ENCODE measurements at places on chromosomes 13 and 19. TPM values are rescaled to one million over a fixed set of nuclear protein-coding genes. Genes with fewer than 3 reads are reported as not detected.

GRCh38 chr19:6087074-6087571 lies 23.2 kb downstream of the RFX2 start:
- H3K36me3 ChIP-seq, result no peaks in the 10 kb centered on the region
- no peak overlapping the region for H3K4me3 ChIP-seq
- H3K4me1 ChIP-seq, result peaks cover 24% of the 10 kb centered on the region
- H3K27me3 ChIP-seq, result no peaks in the 10 kb centered on the region

DNA sequence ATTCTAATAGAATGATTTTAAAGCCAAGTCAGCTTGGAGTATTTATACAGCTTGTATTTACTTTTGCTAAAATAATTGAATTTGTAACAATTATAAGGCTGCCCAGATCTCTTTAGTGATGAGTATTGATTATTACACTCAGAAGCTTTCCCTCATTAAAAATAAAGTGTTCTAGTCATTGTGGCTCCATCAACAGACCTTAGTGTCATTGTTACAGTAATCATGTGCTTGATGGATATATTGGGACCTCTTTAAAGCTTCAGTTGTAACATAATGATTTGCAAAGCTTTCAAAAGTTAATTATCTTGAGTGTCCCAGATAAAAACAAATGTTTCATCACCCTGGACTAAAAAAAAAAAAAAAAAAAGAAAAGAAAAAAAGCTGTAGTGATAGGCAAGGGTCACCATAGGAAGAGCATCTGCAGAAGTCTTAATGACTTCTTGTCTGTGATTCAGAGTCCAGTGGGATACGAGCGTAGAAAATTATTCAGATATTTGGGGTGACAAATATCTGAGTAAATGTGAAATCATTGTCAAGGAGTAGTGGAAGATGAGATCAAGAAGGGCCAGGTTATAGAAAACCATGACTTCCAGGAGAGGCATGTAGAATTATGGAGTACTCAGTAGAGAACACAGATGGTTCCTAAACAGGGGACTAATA lies 369.6 kb downstream of the DCT start:
- DNase-seq, result no peak
- H3K27ac ChIP-seq, result no peak overlapping the region
- H3K36me3 ChIP-seq, result no peaks in the 10 kb centered on the region
- no peaks in the 10 kb centered on the region for H3K4me1 ChIP-seq
- no peak overlapping the region for H3K4me3 ChIP-seq
- no peaks in the 10 kb centered on the region for H3K27me3 ChIP-seq

DNA sequence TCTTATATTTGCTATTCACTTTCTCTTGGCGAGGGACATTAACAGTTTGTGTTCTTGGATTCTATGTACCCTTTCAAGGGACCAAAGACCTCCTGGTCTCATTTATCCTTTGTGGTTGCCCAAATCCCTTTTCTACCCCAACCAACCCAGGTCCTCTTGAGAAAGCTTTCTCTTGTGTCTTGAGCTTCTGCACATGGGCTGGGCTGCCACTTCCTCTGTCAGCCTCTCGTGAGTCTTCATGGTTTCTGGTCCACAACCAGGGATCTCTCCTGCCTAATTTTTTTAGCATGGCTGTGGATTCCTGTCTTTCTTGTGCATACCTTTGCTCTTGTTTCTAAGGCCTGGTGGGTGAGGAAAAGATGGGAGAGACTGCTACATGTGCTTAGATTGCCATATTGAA lies 14.9 kb downstream of the TIMM13 start:
- H3K4me1 ChIP-seq, result no peaks in the 10 kb centered on the region
- H3K27me3 ChIP-seq, result peaks cover 3% of the 10 kb centered on the region
- H3K27ac ChIP-seq, result no peak overlapping the region
- H3K4me3 ChIP-seq, result no peak overlapping the region

GRCh38 chr13:99875391-99875790 lies 96.2 kb downstream of the ZIC5 start:
- H3K4me3 ChIP-seq, result no peak overlapping the region
- DNase-seq, result no peak
- no peaks in the 10 kb centered on the region for H3K27me3 ChIP-seq
- no peaks in the 10 kb centered on the region for H3K4me1 ChIP-seq

- no peak overlapping the region for H3K4me3 ChIP-seq
- peaks cover 63% of the 10 kb centered on the region for H3K27me3 ChIP-seq
- DNase-seq, result peak; percentile 14
- no peak overlapping the region for H3K27ac ChIP-seq
Observed at GRCh38 chr19:46080561-46080960, 39.8 kb upstream of the IGFL4 start.

DNA sequence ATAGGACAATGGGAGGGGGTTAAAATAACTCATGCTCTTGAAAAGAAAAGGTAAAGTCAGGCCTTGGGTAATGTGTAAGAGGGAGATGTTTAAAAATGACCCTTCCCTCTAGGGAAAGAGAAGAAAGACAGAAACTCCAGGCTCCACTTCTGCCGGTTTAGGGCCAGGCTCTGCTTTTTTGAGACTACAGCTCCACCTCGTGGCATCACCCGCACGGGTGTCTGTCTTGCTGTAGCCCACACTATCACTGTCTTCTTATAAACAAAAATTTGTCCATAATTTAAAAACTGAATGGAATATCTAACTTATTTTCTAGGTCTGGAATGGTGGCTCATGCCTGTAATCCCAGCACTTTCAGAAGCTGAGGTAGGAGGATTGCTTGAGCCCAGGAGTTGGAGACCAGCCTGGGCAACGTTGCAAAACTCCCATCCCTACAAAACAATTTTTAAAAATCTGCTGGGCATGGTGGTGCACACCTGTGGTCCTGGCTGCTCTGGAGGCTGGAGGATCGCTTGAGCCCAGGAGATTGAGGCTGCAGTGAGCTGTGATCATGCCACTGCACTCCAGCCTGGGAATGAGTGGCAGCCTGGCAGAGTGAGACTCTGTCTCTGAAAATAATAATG lies 65.1 kb upstream of the GTF3A start:
- peaks cover 12% of the 10 kb centered on the region for H3K4me1 ChIP-seq
- peak; percentile 71 for DNase-seq
- H3K27me3 ChIP-seq, result peaks cover 11% of the 10 kb centered on the region
- no peak overlapping the region for H3K4me3 ChIP-seq
- no peak overlapping the region for H3K27ac ChIP-seq

DNA sequence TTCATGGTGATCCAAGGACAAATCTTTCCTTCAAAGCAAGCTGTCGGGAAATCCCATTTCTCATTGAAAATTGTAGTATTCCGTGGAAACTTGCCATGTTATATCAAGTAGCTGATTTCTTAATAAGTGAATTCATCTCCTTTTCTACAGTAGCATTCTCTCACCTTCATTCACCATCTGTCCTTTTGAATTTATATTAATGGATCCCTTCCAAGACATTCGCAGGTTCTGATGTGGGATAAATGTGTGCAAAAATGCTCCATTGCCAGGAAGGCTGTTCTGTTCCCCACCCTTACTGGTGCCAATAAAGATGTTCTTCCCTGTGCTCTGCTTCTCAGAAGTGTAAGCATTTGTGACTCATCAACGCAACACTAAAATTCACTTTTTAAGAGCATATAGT lies 36.2 kb downstream of the AMER2 start:
- peaks cover 5% of the 10 kb centered on the region for H3K27me3 ChIP-seq
- no peaks in the 10 kb centered on the region for H3K36me3 ChIP-seq
- no peak overlapping the region for H3K4me3 ChIP-seq
- no peak overlapping the region for H3K27ac ChIP-seq
- no peak for DNase-seq

DNA sequence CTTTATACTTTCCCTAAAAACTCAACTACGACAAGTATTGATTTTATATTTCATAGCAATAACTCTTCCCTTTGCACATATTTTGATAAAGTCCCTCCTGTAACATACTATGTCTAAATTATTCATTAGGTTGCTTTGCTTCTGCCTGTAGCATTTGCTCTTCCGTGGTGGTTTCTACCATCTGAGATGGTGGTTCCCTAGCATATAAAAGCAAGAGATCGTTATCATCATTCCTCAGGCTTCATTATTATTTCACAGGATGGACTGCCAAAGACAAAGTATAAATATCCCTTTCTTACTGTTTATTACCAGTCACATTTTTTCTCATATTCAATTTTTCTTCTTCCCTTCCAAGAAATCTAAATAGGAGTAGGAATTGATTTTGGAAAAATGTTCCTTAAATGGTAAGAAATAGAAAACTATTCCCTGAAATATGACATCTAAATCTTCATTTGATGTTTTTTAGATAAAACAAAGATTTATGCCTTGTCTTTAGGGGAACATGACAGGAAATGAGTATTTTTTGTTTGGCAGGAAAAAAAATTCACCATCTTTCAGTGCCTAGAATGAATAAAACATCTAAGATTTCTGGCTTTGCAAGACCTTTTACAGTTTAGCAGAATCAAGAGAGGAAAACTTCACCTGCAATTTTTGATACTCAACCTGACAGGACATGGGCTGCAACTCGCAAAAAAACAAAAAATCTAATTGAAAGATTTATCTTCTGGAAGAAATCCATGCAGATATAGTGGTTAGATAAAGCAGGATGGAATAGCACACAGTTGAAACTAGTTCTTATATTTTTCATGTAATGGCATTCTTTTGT lies 340.0 kb downstream of the SPRY2 start:
- no peaks in the 10 kb centered on the region for H3K36me3 ChIP-seq
- no peak for DNase-seq
- H3K4me1 ChIP-seq, result no peaks in the 10 kb centered on the region
- no peak overlapping the region for H3K4me3 ChIP-seq

- no peaks in the 10 kb centered on the region for H3K36me3 ChIP-seq
- no peaks in the 10 kb centered on the region for H3K27me3 ChIP-seq
- DNase-seq, result no peak
- H3K4me1 ChIP-seq, result peaks cover 49% of the 10 kb centered on the region
- H3K27ac ChIP-seq, result peak overlapping the region; percentile 50
- H3K4me3 ChIP-seq, result no peak overlapping the region
Observed at GRCh38 chr13:75418997-75419396, 63.0 kb downstream of the TBC1D4 start.

- no peak overlapping the region for H3K4me3 ChIP-seq
- DNase-seq, result no peak
- H3K27me3 ChIP-seq, result no peaks in the 10 kb centered on the region
- H3K27ac ChIP-seq, result no peak overlapping the region
- H3K36me3 ChIP-seq, result no peaks in the 10 kb centered on the region
Observed at GRCh38 chr13:114087430-114087829, 45.0 kb downstream of the RASA3 start.

DNA sequence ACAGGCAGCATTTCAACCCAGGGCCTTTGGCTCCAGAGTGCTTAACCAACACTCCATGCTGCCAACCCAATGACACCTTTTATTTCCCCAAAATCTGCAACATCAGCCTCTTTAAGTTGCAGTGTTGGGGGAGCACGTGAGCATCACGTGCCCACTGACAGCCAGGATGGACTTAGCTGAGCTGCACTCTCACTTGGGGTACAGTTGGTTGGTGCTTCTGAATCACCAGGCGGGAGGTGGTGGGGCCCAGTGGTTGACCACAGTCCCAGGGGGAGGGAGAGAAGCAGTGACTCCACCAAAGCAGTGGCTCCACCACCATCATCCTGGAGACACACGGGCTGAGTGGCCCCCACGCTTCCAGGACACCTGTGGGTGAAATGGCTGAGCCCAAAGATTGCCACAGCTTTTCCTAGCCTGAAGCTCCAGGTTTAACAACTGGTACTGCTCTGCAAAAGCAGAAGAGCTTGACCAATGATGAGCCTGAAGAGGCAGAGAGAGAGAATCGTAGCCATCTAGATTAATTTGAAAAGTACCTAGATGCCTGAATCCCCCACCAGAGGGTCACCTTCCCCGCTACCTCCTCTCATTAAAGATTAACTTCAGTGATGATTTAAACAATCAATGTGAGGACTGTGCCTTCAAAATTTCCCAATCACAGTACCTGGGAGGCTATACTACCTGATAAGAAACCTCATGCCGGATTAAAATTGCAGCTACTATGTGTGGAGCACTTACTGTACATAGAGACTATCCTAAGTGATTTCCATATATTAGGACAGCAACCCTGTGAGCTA lies 193.8 kb downstream of the FOXO1 start:
- H3K4me3 ChIP-seq, result no peak overlapping the region
- no peak overlapping the region for H3K27ac ChIP-seq
- DNase-seq, result no peak
- no peaks in the 10 kb centered on the region for H3K27me3 ChIP-seq

DNA sequence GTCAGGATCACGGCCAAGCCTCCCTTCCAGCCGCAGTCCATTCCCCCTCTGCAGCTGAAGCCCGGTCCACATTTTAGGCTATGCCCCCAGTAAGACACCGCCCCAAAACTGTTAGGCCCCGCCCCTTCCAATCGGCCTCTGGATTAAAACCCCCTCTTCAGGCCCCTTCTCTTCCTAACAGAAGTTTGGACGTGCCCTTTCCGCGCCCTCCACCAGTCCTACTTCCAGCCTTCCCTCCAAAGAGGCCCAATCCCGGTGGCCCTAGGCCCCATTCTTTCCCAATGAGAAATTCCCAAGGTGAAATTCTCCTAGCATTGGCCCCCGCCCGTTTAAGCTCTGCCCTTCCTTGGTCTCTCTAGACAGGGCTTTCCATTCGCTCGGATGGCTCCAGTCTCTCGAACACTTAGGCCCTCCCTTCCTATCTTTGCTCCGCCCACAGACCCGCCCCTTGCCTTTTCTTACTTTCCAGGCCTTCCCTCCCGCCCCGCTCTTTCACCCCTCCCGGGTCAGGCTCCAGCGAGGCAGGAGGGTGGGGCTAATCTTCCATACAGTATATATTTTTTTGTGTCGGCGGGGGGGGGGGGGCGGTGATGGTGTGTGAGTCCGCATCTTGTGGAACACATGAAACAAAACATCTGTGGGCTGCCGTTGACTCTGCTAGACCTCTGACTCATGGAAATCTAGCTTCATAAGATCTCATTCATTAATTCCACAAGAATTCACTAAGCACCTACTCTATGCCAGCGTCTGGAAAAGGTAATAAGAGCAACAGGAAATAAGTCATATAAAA lies 13.6 kb downstream of the LTBP4 start:
- no peaks in the 10 kb centered on the region for H3K27me3 ChIP-seq
- H3K4me1 ChIP-seq, result peaks cover 51% of the 10 kb centered on the region
- H3K27ac ChIP-seq, result peak overlapping the region; percentile 89
- peak; percentile 94 for DNase-seq

GRCh38 chr13:99661791-99662190 lies 160.5 kb downstream of the TM9SF2 start:
- peaks cover 15% of the 10 kb centered on the region for H3K27me3 ChIP-seq
- peaks cover 24% of the 10 kb centered on the region for H3K4me1 ChIP-seq
- H3K27ac ChIP-seq, result no peak overlapping the region
- H3K36me3 ChIP-seq, result no peaks in the 10 kb centered on the region
- no peak overlapping the region for H3K4me3 ChIP-seq
- no peak for DNase-seq

GRCh38 chr13:78998630-78999315 lies 339.8 kb upstream of the OBI1 start:
- H3K27ac ChIP-seq, result no peak overlapping the region
- H3K4me1 ChIP-seq, result no peaks in the 10 kb centered on the region
- H3K4me3 ChIP-seq, result no peak overlapping the region
- no peaks in the 10 kb centered on the region for H3K36me3 ChIP-seq
- no peaks in the 10 kb centered on the region for H3K27me3 ChIP-seq

Gene IZUMO2
- not detected for total RNA-seq

Gene TSSK6
- total RNA-seq, result 8.1 TPM

Gene TLE5
- total RNA-seq, result 168 TPM

Gene OR7D2
- 0.55 TPM for total RNA-seq

Gene HCN2
- not detected for total RNA-seq

Gene RASIP1
- total RNA-seq, result 8.8 TPM

Gene KL
- total RNA-seq, result 0.87 TPM

Gene ZBTB32
- not detected for total RNA-seq

Gene ADM5
- not detected for total RNA-seq

Gene EDNRB
- 72.1 TPM for total RNA-seq

All from stomach (tissue), 19 donors.